Inflammatory macrophage (primary cell): ENCODE measurements at places on chromosomes 2 and 18.

GRCh38 chr18:80033181-80034067 lies 810 bp upstream of the RBFA start:
- peak; percentile 89 for DNase-seq

GRCh38 chr2:238710787-238711186 lies 137.1 kb upstream of the TWIST2 start:
- no peak for DNase-seq

DNA sequence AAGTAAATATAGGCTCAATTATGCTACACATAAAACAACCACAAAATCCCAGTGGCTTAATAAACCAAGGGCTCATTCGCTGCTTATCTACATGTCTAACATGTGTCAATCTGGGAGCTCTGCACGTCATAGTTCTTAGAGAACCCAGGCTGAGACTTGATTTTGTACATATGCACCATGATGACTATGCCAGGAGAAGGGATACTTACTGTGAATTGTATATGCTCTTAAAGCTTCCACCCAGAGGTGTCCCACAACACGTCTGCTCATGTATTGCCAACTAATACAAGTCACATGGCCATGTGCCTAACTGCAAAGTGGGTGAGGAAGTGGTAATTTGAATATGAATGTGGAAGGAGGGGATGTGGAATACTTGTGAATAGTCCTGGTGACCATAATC lies 262.1 kb downstream of the CPS1 start:
- DNase-seq: no peak

GRCh38 chr2:170514140-170514539 lies 201.0 kb upstream of the SP5 start:
- DNase-seq: no peak

DNA sequence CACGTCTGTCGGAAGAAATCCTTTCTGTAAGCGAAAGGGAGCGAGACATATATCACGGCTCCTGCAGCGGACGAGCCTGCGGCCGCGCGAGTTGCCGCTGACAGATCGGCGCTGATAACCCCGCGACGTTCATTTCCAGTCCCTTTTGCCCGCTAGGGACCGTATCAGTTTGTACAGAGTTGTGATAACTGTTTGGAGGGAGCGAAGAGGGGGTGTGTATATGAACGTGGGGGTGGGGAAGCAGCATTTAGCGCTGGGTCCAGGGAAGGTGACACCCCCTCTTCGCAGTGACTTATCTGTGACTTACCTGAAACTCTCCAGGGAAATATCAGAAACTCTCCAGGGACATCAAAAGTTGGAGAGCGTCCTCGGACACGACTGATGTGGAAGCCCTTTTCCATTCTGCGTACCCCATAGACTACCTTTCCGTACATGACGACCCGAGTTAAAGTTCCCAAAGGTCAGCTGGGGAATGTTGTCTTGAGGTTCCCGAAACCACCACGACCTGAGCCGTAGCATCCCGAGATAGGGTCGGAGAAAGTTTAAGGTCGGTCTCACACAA lies 948 bp upstream of the GATA6 start:
- no peak for DNase-seq

DNA sequence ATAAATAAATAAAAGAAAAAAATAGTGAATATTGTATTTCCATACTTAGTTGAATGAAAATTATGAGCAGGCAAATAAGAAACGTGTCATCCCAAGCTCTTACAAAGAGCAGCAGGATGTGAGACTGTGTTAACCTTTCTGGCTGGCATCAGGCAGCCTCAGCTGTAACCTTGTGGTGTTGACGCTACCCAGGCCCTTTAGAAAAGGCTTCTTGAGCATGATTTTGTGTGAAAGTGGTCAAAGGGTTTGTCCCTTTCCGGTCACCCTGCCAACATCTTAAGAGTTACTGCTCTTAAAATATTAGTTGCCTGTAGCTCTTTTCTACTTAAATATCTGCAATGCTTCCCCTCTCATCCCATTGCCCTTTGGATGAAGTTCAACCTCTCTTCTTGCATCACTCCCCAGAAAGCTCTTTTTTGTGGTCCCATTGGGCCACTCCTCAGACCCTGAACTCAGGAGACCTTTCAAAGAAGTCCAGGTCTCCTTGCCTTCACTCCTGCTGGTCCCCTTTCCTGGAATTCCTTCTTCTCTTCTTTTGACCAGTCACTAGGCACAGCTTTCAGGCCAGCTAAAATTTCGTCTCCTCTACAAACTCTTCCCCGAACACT lies 35.0 kb downstream of the RHOB start:
- DNase-seq: no peak

- no peak for DNase-seq
Measured at GRCh38 chr2:172288603-172289002, 138.8 kb upstream of the ITGA6 start.
